Effector memory CD8-positive, alpha-beta T cell (primary cell): ENCODE measurements at places on chromosomes 3 and 15.

DNA sequence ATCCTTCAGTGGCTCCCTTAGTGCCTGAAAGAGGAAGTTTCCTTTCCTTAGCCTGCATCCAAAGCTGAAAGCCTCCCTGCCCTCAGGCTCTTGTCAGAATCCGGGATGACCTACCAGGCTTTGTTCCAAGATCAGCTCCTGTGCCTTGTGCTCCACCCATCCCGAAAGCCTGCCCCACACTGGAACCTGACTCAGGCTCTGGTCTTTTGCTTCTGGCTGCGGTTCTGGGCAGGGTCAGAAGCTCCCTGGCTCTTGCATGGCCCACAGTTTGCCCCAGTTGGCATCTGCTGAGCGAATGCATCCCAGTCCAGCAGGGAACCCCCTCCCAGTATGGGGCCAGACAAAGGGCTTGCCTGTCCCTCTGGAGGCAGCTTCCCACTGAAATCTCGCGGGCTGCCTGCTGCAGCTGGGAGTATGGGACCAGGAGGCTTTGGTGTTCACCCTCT lies 25.9 kb upstream of the KIF23 start:
- DNase-seq: no peak

- DNase-seq: no peak
Measured at GRCh38 chr15:77402740-77403379, 17.0 kb downstream of the PEAK1 start.

DNA sequence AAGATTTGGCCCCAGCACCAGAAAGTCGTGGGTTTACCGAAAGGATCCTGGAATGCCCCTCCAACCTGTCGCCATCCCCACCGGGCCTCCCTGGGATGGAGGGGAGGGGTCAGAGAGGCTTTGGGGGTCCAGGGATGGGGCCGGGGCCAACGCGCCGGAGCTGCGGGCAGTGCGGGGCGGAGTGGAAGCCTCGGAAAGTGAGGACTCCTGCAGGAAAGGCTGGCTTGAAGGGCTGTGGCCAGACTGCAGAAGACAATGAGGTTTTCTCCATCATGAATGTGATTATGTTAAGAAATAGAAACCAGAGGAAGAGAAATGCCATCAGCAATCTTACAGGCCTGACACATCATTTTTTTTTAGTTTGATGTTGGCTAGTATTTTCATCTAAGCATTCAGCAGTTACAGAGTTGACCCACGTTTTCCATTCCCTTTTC lies 738 bp downstream of the YEATS2 start:
- DNase-seq: peak; percentile 13

- no peak for DNase-seq
Measured at GRCh38 chr15:32750979-32751378, 33.2 kb downstream of the GREM1 start.

DNA sequence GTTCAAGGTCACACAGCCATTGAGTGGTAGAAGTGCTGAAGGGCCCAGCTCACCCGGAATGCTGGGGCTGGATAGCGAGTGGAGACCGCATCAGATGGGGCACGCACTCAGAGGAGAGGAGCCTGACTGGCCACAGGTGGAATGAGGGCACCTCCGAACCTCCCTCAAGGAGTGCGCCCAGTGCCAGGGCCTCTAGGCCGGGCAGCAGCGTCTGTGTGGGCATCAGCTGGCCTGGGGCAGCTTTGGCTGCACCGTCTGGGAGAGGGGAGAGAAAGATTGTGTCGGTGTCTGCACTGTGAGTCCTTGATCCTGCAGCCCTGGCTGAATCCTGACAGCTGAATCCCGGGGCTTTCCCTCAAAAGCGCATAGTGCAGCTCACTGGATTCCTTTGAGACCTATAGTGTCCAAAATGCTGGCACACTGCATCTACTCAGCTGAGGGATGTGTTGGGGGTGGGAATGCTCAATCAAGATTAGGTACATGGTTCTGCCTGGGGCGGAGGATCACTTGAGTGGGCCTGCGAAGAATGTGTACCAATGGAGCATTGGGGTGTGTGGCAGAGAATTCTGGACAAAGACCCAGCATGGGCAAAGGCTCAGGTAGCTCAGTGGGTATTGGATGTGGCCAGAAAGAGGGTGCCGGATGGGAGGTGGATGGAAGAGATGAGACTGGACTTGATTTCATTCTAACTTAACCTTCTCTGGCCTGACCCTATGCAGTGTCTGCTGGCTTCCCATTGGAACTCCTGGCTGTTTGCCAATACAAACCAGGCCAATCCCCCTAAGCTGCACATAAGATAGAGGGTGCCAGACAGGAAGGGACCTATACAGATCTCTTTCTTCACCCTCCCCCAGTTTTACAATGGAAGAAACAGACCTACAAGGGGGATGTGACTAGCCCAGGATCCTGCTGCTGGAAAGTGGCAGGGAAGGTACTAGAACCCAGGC lies 950 bp downstream of the ANKDD1A start:
- DNase-seq: no peak
